Stimulated activated CD4-positive, alpha-beta T cell treated with anti-CD3 and anti-CD28 coated beads, Interleukin-15, amount 100 ng/mL, for 24 hours (primary cell): ENCODE measurements at places on chromosomes 2 and 18.

- DNase-seq = no peak
These were observed 176.3 kb upstream of the NABP1 start for GRCh38 chr2:191501561-191502168.

DNA sequence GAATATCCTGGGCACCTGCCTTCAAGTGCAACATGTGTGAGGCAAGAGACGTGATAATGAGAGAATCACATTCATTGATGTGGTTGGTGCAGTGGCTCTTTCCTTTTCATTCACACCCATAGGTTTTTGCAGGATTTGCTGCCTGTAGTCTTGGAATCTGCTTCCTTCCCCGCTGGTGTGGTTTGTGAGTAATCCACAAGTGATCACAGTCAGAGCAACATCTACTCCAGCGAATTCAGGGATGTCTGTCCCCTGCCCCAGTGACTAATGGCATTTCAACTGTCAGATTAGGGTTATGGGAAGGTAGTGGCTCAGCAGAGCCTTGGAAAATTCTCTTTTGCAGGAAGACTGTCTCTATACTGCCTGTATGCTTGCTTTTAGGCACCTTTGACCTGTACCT is 225.5 kb upstream of the RBMS1 start:
- no peak for DNase-seq

DNA sequence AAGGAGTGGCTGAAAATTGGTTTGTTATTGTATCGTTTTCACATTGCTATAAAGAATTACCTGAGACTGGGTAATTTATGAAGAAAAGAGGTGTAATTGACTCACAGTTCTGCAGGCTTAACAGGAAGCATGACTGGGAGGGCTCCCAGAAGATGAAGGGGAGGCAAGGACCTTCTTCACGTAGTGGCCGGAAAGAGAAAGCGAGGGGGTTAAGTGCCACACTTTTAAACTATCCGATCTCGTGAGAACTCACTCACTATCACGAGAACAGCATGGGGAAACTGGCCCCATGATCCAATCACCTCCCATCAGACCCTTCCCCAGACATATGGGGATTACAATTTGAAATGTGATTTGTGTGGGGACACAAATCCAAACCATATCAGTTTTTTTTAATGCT is 81.6 kb downstream of the FBXO15 start:
- peak; percentile 38 for DNase-seq

GRCh38 chr2:228509021-228509420 is 327.5 kb upstream of the SPHKAP start:
- DNase-seq = no peak

GRCh38 chr2:60602828-60603532 is 49.5 kb upstream of the BCL11A start:
- no peak for DNase-seq

DNA sequence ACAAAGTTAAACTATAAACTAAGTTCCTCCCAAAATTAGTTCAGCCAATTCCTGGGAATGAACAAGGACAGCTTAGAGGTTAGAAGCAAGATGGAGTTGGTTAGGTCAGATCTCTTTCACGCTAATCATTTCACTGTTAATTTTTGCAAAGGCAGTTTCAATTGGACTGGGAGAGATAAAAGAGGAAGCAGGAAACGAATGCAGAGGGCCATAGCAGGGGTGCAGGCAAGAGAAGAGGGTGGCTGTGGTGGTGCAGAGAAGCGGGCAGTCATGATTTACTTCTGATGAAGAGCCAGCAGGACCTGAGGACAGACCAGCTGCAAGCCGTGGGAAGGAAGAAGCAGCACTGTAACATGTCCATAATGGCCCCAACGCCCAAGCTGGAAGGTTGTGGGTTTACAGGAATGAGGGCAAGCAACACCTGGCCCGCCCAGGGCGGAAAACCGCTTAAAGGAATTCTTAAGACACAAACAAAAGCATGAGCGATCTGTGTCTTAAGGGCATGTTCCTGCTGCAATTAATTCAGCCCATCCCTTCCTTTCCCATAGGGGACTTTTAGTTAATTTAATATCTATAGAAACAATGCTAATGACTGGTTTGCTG is 4.1 kb upstream of the RMP24 start:
- DNase-seq = no peak

DNA sequence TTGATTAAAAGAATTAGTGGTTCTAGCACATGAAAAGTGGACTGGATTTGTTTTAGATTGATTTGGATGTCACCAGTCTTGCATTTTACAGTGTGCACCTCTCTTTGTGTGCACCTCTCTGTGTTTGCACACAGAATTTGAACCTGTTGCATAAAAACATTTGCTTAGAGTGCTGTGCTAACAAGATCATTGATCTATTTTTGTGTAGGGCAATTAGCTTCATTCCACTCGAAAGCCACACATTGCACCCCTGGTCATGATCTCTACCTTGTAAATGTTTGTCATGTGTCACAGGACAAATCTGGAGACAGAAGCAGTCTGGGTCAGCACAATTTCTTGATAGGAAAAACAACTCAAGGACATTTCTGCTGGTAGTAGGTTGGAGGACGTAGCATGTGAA is 258.7 kb upstream of the LINC00305 start:
- no peak for DNase-seq

GRCh38 chr18:50573679-50574078 is 13.8 kb downstream of the MAPK4 start:
- DNase-seq = no peak

DNA sequence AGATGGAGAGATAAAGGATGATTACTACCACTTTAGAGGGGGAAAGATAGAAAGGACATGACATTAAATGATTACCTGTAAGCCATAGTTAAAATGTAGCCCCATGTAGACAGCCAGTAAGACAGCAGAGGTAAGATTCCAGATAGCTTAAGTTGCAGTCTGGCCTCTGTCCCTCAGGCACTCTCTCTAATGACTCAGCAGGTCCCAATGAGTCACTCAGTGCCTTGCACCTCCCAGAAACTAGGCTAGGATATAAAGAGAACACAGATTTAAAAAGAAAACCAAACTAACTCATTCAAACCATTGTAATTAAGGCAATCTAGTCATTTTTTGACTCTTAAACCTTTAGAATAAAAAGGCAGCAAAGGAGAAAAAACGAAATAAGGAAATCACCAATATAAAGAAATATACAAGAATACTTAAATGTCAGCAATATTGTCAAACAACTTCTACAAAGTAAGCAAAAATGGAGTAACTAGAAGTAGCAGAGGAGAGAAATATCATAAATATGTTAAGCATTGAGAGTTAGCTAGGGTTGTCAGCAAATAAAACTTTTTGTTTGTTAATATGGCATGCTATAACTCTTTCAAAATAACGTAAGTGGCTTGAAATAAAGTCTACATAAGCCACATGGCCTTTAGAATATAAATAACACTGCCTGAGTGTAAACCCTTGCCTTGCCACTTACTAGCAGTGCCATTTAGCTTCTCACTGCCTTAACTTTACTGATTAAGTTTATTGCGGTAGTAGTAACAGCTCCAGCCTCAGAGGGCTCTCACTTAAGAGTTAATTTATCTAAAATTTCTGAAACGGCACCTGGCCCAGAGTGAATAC is 48.5 kb downstream of the SOCS6 start:
- DNase-seq = no peak
